ENCODE measurements at places on chromosomes 4 and X.

- peak; percentile 43 for DNase-seq
Measured at GRCh38 chr4:185911556-185912064, 99.6 kb upstream of the SORBS2 start.

- no peak for DNase-seq
Measured at GRCh38 chr4:95118497-95118896, 360.7 kb downstream of the BMPR1B start.

GRCh38 chr4:70746179-70746839 is 24.5 kb downstream of the RUFY3 start:
- no peak for DNase-seq

DNA sequence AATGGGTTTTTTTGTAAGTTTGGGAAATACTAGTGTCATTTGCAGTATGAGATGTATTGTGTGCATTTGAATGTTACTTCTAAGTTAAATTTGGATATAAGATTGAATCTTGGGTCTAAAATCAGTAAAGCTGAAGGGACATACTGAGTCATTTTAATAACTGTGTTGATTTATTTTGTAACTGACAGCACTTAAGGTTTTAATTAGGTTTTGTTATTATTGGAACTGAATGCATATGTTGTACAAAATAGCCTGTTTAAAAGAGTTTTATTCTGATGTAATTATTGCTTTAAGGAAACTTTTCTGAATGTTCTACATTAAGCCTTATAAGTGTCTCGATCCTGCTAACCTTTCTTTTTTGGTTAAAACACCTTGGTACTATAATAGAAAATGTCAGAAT is 396.6 kb downstream of the MAPK10 start:
- no peak for DNase-seq

DNA sequence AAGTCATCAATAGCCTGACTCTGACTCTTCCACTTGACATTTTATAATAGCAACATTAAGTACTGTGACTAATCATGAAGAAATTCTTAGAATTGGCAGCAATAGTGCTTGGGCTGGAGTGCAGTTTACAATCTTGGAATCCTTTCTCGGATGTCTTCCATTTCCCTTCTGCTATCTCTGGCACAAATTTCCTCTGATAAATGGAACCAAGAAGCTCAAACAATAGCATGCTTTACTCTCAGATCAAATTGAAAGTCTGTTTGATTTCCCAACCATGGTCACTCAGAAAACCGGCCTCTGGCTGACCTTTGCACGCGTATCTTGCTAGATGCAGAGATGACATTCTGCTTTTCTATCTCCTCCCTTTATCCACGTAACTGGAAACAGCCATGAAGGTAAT is 99.0 kb upstream of the SPANXC start:
- peak; percentile 87 for DNase-seq
